ENCODE measurements at places on chromosomes 1 and 21.

DNA sequence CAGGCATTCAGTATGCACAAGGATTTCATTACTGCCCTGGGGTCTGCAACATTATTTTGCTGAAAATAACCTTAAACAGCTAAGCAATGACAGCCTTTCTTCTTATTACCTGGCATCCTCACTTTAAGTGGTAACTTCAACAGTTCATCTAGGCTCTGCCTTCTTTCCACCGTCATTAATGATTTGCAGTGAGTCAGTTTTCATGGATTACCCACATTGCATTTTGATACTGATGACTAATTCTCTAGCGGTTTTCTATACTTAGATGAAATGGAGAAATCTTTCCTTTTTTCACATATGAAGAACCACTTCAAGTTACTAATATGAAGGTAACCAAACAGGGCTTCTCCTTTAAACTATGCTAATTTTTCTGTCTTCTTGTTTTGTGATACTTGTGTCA is 226.9 kb upstream of the TMPRSS15 start:
- DNase-seq, result no peak

DNA sequence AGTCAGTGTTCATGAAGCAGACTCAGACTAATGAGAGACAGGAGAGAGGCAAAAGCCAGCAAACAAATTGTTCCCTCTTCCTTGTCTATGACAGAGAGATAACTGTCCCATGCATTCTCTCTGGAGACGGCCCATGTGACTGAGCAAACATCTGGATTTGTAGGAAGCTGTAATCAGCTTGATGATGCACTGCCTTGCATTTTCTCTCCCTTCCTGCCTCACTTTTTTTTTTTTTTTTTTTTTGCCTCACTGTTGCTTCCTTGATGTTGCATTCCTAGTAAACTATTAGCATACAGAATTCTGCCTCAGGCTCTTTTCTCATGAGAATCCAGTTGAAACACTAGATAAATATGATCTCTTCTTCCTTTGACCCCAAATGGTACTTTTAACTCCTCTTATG is 134.5 kb downstream of the HHIPL2 start:
- no peak for DNase-seq

DNA sequence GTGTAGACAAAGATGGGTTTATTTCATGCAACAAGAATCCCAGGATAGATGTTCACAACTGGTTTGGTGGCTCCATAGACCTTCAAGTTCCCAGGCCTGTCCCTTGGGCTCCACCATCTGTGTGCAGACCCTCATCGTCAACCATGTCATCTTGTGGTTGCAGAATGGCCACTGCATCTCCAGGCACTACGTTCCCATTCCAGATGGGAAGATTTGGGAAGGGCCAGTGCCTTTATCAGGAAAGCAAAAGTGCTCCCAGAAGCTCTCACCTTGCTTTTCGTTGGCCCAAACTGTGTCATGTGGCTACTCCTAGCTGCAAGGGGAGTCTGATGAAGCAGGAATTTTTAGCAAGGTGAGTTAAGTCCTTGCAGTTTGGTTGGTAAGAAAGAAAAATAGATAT is 12.8 kb downstream of the TMCC2 start:
- DNase-seq, result no peak

DNA sequence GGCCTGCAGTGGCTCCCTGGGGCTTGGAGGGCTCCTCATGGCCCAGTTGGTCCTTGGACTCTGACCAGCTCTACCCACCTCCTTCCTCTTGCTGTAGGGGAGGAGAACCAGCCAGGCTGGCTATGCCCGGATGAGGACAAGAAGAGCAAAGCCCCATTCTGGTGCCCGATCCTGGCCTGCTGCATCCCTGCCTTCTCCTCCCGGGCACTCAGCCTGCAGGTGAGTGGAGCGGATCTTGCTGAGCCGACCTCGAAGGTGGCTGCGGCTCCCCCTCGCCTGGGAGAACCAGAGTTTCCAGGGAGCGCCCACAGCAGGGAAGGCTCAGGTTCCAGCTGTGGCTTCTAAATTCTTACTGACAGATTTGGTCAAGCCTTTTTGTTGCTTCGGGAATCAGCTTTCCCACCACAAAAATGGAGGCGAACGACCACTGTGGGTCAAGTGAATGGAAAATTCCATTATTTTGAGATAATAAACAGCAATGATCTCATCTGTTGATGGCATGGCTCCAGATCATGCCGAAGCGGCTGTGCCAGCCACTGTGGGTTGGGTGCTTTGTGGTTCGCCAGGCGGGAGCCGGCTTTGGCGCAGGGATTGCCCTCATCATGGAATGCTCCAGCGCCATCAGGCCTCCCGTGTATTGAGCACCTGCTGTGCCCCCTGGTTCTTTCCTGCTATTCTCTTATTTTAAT is 106.5 kb upstream of the ACTL8 start:
- no peak for DNase-seq

- no peak for DNase-seq
These were observed 220.4 kb upstream of the CAMK1G start for GRCh38 chr1:209363112-209363511.

DNA sequence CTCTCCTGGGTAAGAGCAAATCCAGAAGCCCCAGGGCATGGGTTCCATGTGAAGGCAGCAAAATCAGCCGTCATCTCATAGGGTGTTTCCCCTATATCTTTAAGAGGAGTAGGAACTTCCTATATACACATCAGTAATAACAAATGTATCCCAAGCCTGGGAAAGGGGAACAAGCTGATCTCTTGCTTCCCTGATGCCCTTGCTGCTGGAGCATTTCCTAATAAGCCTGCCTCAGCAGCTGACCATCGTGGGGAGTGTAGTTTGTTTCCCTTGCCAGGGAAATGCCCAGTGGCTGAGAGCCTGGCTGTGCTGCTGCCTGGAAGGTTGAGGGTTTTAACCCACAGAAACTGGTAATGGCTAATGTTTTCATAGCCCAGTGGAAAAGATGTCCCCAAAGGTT is 177.0 kb downstream of the NPHP4 start:
- DNase-seq, result no peak

GRCh38 chr1:64343105-64343822 is 126.7 kb upstream of the CACHD1 start:
- DNase-seq, result no peak

GRCh38 chr1:109730666-109731065 is 10.2 kb downstream of the GSTM3 start:
- DNase-seq, result no peak

- DNase-seq, result no peak
These were observed 16.1 kb upstream of the IFFO2 start for GRCh38 chr1:18972531-18972930.

GRCh38 chr1:210434223-210434622 is 105.5 kb downstream of the HHAT start:
- DNase-seq, result no peak

DNA sequence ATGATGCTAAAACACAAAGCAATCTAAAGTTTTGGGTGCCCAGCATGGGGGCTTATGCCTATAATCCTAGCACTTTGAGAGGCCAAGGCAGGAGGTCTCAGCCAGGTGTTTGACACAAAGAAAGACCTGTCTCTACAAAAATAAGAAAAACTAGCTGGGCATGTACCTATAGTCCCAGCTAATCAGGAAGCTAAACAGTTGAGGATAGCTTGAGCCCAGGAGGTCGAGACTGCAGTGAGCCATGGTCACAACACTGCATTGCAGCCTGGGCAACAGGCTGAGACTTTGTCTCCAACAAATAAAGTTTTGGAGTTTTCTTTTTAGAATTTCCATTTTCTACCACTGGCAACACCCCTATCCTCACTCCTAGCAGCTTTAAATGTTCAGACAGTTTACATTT is 55.1 kb upstream of the GUCA2A start:
- DNase-seq, result no peak

DNA sequence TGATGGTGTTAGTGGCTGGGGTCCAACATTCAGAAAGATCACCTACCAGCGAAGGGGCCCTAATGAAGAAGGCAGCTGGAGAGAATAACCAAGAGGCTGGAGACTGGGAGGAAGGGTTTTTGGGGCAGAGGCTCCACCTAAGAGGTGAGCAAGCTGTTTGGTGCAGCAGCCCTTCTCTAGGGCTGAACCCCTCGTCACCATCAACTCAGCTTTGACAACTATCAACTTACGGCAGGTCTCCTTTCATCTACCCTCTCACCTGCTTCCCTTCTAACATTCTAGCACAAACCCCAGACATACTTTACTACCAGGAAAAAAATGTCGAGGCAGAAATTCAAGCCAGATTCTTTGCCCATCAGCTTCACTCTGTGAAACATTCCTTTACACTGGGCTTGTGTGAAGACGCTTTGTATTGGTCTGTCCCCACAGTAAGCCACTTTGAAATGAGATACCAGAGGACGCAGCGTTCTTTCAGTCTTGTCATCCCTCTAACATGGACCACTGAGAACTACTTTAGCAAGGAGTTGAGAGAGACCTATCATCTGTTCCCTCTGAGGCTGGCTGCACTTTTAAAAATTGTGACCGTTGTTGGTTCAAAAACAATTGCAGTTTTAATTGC is 84.6 kb downstream of the RAVER2 start:
- no peak for DNase-seq

All from stimulated activated CD8-positive, alpha-beta memory T cell treated with anti-CD3 and anti-CD28 coated beads, Interleukin-4, amount 100 ng/mL, for 1 hour (primary cell).